ENCODE measurements at places on chromosomes 3 and 15.
A peak's percentile ranks its signal among the peaks of the same experiment; 100 is the strongest.

DNA sequence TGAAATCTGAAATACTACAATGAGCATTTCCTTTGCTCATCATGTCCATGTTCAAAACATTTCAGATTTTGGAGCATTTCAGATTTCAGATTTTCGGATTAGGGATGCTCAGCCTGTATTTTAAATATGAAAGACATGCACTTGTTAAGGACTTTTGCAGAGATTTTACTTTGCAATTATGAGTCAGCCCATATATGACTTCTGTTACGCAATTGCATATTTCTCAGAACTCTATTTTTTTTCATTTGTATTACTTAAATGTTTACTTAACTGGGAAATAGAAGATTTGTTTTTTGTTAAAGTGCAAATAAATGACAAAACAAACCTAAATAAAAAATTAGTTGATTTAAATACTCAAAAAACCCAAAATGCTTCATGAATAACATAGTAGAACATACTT is 376.2 kb downstream of the ZBTB20 start:
- no peak for DNase-seq

DNA sequence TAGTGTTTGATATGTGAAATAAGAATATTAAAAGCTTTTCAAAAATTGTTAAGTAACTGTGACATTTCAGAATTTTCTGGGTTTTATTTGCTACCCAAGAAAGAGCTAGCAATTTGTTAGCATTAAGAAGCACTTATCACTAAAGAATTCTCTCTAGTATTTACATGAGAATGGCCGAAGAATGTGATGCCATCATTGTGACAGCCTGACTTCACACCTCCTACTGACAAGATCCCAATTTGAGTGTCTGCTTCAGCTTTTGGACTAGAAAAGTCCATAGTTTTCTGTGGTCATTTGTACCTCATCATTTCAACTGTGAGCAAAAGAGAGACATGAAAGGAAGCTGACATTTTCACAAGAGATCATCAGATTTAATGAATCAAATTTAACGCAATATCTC is 548.1 kb upstream of the AGTR1 start:
- DNase-seq, result no peak

DNA sequence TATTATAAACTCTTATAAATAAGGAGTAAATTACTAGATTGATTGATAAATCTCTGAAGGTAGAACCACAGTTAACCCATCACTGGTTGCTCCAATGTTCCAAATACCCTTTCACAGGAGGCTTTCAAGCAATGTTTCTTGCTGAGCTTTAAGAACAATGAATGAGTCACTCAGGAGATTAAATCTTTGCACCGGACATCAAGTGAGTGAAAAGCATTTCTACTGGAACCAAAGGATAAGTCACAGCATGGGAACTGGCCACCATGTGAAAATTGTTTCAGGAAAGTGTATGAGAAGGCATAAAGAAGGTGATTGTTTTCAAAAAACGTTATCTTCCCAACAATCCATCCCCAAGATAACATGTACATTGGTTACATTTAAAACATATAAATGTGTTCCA is 90.6 kb downstream of the CNTN3 start:
- DNase-seq, result no peak

DNA sequence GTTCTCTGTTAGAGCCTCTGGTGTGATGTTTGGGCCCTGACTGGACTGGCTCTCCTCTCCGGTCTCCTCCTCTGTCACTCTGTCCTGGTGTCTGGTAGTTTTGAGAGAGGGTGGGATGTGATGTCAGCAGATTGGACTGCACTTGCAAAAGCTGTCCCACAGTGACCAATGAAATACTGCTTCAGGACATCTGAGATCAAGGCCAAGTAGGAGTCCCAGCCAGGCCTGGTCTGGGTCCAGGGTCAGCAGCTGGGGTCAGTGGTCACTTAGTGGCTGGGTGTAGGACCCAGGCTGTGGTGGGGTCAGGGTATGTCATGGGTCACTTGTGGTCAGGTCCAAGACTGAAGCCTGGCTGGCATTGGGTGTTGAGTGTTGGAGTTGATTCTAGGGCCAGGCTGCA is 20.9 kb downstream of the ALDH1L1 start:
- DNase-seq, result peak; percentile 35

- no peak for DNase-seq
Observed at GRCh38 chr15:63166219-63166618, 8.9 kb upstream of the RPS27L start.

GRCh38 chr3:112464264-112464663 is 35.0 kb downstream of the BTLA start:
- DNase-seq, result no peak

DNA sequence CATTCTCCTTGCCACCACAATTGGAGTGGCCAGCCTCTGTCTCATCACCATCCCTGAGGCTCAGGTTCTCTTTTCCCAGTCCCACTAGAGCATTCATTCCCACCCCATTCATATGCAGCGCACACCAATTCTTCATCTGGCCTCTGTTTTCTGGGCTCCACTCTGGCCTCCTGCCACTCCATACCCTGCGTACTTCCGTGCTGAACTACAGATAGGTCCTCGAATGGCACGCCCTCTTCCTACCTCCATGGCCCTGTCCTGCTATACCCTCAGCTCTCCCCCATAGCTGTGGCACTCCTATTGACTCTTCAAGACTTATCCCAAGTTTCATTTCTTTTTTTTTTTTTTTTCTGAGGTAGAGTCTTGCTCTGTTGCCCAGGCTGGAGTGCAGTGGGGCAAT is 25.9 kb downstream of the PAQR5 start:
- DNase-seq, result no peak

- DNase-seq, result no peak
Observed at GRCh38 chr15:67138891-67139855, 73.8 kb downstream of the SMAD3 start.

GRCh38 chr3:152113413-152113812 is 155.3 kb upstream of the MBNL1 start:
- DNase-seq, result no peak

GRCh38 chr3:126256251-126256650 is 75.9 kb upstream of the ALDH1L1 start:
- DNase-seq, result no peak

- no peak for DNase-seq
Observed at GRCh38 chr15:76588811-76589747, 252.5 kb downstream of the ISL2 start.

DNA sequence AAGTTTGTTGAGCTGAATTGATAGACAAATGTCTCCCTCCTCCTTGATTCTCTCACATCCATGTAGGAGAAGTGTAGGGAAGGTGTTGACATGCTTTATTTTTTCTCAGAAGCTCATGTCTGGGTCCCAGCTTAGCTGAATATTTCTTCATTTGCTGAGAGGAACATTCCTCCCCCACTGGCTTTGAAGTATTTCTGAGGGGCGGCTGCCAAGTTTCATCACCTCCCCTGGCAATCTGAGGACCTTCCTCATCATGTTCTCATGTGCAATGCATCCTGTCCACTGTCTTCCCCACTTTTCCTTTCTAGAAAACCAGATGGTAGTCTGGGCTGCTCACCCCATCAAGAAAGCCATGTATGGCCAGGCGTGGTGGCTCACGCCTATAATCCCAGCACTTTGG is 168.9 kb upstream of the RGMA start:
- no peak for DNase-seq

DNA sequence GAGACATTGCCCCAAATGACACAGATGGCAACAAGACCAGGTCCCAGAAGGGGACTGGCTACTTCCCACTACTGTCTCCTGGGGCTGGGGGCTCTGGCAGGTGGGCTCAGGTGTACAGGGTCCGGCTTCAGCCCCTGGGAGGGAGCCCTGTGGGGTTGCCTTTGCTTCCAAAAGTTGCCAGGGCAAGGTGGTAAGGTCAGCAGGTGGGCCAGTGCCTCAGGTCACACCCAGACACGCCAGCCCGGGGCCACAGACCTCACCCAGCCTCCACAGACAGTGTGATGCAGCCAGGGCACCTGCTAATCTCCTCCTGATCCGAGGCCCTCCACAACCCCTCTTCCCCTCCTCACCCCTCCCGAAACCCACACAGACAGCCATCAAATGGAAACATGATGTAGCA is 7.5 kb downstream of the OXTR start:
- no peak for DNase-seq

DNA sequence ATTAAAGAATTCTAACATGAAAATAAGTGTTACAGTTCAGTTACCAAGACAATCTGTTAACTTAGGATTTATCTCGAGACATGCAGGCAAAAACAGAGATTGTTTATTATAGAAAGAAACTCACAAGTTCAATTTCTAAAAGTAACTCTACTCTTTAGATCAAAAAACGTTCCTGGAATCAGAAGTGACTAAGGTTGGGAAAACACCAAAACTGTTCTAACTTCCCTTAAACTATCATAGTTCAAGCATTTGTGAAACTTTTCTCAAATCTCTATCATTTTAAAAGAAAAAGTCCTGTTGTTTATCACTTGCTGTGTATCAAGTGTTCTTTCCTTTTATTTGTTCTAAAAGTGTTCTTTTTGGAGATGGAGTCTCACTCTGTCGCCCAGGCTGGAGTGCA is 8.7 kb downstream of the WDR82 start:
- DNase-seq, result no peak

GRCh38 chr15:77871852-77872371 is 205.6 kb downstream of the TBC1D2B start:
- no peak for DNase-seq

DNA sequence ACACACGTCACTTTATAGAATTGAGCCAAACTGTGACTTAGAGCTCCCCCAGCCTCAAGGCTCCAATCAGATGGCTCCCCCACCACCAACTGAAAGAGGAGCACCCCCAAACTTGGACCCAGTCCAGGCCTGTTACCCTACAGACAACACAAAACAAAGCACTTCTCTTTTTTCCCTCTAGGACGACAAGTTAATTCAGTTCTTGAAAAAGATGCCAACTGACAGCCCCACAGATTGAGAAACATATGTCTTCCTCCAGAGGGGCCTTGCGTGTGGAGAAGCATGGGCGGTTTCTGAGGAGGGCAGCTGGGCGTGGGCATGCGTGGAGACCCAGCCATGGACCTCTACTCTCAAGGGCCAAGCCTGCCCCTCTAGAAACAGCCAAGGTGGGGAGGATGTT is 229.5 kb downstream of the SHQ1 start:
- DNase-seq, result no peak

DNA sequence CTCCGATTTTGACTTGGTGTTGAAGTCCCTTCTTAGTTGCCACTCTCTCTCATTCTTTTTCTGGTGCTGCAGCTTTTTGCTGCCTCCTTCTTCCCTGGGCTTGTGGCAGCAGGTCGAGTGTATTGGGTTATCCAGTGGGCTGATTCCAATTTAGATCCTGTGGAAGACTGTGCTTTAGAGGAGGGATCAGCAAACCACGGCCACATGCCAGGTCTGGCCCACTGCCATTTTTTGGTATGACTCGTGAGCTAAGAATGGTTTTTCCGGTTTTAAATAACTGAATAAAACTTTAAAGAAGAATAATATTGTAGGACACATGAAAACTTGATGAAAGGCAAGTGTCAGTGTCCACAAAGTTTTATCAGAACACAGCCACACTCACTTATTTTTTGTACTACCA is 330.5 kb downstream of the ROBO2 start:
- no peak for DNase-seq

DNA sequence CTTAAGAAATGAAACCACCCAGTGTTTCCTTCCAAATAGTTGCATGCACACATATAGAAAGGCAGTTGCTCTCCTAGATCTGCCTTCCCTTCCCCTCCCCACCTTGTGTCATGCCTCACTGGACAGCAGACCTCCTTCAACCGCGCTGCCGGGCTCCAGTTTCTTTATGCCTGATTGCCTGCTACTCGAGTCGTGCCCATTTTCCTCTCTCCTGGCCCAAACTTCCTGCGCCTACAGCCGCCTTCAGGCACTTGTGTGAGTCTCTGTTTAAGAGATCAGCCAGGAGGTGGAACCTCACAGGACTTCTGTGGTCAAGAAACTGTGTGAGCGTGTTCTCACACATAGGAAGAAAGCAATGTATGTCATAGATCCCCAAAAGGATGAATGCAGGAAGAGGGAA is 8.8 kb upstream of the FAM107A start:
- DNase-seq, result no peak

- DNase-seq, result no peak
Observed at GRCh38 chr3:188711881-188712247, 459.9 kb upstream of the TPRG1 start.

DNA sequence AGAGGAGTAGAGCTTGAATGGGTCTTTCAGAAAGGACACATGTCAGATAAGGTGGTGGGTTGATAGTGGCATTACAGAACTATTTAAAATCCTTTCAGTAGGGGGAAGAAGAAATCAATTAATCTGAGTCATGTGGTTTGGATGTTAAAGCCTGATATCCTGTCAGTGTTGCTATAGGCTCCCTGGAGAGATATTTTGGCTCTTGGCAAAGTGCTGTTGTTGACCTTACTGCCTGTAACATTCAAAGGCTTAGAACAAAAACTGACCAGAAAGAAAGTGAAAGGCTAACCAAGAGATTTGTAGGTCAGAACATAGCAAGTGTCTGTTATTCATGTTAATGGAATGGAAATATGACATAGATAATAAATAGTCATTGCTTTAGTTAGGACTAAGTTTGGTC is 552.9 kb downstream of the DIPK2A start:
- no peak for DNase-seq

DNA sequence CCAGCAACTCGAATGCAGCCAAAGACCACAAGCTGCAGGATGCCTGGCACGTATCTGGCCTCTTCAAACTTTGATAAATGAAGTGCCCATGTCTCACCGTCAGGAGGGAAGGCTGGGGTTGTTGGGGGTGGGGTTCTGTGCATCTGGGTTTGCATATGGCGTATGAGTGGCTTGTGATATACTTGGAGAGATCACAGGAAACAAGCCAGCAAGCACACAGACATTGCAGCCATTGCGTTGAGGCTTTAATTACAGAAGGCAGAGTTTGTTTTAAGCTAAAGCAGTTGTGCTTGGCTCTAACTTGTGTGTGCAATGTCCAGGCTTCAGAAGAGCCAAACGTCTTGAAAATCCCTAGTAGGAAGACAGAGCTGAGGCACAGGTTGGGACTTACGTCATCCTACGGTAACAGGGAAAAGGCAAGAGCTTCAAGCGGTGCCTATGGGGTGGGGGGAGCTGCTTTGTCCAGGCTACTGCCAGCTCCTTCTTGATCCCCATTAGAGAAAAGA is 109.2 kb downstream of the ASB7 start:
- no peak for DNase-seq

GRCh38 chr3:154829929-154830328 is 250.2 kb upstream of the MME start:
- no peak for DNase-seq

DNA sequence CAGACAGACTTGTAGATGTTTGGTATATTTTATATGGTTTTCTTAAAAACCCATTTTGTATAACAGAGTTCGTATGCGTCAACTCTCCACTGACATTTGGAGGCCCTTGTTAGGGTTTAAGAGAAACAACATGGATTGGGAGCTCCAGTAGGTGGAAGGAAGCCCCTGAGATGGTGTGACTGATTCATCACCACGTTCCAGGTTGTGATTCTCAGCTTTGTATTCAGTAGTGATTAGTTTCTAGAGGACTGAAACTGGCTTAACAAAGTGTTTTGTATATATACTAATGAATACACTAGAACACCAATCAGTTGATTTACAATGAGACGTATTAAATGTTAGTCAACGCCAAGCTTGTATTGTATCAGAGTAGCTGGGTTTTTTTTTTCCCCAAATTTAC is 33.9 kb downstream of the SNRK start:
- DNase-seq, result no peak
